Stimulated activated CD8-positive, alpha-beta memory T cell treated with anti-CD3 and anti-CD28 coated beads, Interleukin-15, amount 100 ng/mL, for 4 hours (primary cell): ENCODE measurements at places on chromosomes 6 and 20.
A peak's percentile ranks its signal among the peaks of the same experiment; 100 is the strongest.

DNA sequence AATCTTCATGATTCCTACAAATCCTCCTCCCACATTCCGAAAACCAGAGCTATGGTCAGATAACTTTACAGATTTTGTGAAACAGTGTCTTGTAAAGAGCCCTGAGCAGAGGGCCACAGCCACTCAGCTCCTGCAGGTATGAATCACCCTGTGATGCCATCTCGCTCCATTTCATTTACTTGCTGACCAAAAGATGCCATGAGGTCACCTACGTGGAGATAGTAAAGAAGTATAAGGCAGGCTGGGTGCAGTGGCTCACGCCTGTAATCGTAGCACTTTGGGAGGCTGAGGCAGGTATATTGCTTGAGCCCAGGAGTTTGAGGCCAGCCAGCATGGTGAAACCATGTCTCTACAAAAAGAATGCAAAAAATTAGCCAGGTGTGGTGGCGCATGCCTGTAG lies 30.9 kb downstream of the STK4 start:
- DNase-seq = no peak

GRCh38 chr20:37071481-37071911 lies 24.3 kb downstream of the RBL1 start:
- DNase-seq = peak; percentile 5

GRCh38 chr6:118705544-118706491 lies 54.4 kb upstream of the CEP85L start:
- DNase-seq = no peak

- no peak for DNase-seq
Measured at GRCh38 chr6:119980802-119981201, 631.2 kb upstream of the MAN1A1 start.

- DNase-seq = no peak
Measured at GRCh38 chr20:3660262-3661059, 2.7 kb downstream of the GFRA4 start.

- DNase-seq = no peak
Measured at GRCh38 chr6:137089305-137089704, 44.5 kb upstream of the IL20RA start.

DNA sequence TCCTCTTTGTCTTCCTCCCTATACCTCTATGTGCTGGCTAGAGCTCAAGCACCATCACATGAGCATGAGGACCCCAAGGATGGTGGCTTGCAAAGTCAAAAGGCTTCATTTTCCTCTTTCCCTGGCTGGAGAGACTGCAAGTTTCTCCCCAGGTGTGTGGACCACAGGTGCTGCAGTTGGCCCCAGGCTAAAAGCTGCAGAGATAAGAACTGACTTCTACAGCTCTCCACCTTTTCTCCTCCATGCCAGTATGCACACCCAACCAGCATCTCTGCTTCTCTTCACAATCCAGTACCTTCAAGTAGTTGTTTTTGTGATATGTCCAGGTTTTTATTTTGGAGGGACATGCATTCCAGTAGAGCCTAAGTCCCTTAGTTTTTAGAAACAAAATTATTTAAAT lies 29.1 kb downstream of the PRKN start:
- no peak for DNase-seq

DNA sequence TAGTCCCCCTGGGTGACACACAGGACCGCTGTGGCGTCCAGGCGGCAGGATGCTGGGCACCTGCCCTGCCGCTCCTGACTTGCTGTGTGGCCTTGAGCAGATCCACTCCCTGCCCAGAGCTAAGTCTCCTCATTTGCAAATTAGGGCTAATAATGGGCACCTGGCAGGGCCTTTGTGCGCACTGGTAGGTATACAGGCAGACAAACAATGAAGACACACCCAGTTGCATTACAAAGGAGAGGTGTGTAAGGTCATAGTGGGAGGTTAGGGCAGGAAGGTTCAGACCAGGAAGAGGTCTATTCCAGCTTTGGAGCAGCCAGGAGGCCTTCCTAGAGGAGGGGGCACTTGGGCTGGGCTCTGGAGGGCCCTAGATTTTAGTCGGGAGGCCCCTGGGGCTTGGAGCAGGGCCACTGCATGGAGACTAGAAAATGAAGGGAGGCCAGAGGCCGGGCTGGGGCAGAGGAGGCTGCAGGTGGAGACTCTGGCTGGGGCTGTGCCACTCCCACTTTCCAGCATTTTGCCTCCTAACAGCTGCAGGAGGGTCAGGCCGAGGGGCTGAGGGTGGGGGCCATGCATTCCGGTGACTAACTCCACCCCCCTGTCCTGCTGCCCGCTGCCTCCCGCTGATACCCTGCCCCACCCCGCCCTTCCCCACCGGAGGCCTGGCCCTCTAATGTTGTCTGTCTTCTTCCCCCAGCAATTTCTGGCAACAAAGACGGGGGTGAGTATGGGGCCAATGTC lies 28.5 kb downstream of the MYH7B start:
- DNase-seq = no peak

DNA sequence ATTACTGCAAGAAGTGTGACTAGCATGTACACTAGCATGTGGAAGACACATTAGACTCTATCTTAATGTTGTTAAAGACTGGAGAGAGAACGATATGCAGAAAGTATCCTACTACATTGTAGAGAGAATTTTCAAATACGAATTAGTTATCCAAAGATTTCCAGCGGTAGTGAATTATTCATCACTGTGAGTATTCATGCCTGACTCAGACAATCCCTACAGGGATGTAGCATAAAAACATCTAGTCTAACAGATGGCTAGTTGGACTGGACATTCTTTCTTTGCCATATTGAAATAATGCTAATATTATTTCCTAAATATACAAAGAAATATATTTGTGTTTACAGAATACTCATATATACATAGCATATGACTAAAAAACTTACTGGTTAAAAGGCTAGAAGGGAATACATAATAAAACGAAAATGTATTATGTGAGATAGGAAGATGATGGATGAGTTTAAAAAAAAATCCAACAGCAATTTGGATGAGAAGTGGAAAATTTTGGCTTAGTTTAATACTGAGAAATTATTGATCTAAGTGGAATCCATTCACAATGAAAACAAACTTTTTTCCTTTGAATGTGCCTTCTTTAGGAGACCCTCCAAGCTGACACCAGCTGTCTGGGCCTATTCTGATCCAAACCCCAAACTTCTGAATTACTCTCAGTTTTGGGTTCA lies 580.7 kb downstream of the RFPL4B start:
- DNase-seq = no peak

GRCh38 chr6:122412001-122412400 lies 12.5 kb downstream of the HSF2 start:
- DNase-seq = no peak

DNA sequence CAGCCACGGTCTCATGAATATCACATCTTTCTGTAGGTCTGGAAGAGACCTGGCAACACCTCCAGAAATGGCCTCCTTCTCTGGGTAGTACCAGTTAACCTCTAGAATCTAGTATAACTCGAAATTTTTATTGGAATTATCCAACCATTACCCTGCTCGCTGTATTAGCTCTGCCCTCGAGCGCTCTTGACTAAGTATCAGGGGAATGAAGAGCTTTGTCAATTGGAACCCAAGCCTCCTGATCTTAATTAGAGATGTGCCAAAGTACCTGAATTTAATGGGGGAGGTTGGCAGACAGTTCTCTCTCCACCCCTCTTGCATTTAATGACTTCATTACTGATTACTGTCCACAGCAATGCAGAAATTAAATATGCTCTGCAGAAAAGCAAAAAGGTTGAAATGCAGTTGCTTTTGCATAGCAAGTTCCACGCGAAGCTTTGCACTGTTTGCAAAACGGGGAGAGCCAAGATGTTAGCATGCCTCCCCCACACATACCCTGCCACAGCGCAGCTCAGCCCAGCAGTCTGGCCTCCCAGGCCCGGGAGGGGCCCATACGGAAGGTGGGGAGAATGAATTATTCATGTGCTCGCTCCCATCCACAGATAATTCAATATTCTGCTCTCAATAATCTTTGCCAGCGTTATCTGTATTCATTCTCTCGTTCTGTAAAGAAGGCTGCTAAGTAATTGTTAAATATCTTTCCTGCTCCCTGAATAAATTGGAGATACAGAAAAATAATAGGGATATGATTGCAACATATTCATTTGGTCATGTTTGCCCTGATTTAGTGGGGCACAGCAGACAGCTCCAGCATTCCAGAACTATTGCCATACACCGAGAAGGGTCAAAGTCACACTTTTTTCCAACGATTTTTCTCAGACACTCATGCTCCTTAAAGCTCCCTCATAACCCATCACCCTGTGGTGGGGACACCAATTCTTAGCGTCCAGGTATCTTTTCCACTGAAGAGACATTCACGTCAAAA lies 305.8 kb downstream of the CDH26 start:
- DNase-seq = no peak

- no peak for DNase-seq
Measured at GRCh38 chr6:141561154-141561553, 571.6 kb upstream of the GJE1 start.

DNA sequence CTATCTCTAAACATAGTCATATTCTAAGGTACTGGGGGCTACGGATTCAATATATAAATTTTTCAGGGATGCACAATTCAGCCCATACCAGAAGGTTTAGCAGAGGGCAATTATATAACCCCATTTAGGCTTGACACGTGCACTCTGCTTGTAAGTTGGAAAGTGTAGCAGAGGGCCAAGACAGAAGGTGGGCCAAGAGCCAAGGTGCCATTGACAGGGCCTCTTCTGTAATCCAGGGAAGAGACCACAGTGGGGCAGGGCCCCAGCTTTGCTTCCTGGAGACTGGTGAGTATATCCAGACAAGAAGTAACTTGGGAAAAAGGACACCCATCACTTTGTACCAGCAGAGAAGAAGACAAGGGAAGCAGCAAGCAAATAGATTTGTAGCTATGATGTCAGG lies 672.4 kb upstream of the MARCKS start:
- DNase-seq = no peak

DNA sequence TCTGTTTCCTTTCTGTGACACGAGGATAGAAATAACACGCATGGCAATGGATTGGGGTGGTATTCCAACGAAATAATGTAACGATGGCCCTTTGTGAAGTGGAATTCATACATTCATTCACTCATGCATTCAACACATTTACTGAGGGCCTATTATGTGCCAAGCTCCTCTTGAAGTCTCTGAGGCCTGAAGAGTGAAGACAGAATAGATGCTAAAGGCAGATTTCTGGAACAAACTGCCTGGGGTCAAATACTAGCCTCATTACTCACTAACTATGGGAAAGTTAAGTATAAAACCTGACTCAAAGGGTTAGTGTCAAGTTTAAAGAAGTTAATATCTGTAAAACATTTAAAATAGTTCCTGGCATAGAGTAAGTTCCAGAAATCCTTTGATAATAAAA lies 279.6 kb upstream of the SULF2 start:
- no peak for DNase-seq

DNA sequence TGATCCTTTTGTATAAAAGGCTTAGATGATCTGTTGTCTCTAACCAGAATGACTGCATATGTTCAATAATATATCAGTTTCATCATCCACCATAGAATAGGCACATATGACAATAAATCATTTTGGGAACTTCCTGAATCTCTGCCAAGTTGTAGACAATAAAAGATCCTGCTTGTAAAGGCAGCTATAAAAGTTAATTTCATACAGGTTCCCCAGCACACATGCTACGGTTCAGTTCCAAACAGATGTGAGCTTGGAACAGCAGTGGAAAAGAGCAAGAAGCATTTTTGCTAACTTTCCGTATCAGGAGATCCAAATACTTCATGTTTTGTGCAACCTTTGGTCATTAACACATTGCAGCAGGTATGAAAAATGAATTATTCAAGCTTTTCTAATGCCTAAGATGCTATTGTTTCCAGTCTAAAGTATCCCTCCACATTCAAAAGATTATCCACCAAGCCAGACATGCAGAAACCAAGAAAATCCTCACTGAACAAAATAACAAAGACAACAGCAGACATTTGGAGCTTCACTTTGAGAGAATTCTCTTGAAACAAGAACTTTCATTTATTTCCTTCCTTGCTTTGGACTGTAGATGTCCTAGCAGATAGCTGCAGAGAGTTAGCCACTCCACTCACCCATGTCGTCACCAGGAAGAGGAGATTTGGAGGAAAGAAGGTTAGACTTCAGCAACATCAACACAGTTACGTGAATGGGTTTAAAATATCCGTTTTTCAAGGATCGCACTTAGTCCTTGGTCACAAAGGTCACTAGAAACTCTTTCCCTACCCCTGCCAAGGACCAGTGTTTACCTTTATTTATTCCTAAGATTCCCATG lies 453.5 kb upstream of the JARID2 start:
- DNase-seq = no peak

DNA sequence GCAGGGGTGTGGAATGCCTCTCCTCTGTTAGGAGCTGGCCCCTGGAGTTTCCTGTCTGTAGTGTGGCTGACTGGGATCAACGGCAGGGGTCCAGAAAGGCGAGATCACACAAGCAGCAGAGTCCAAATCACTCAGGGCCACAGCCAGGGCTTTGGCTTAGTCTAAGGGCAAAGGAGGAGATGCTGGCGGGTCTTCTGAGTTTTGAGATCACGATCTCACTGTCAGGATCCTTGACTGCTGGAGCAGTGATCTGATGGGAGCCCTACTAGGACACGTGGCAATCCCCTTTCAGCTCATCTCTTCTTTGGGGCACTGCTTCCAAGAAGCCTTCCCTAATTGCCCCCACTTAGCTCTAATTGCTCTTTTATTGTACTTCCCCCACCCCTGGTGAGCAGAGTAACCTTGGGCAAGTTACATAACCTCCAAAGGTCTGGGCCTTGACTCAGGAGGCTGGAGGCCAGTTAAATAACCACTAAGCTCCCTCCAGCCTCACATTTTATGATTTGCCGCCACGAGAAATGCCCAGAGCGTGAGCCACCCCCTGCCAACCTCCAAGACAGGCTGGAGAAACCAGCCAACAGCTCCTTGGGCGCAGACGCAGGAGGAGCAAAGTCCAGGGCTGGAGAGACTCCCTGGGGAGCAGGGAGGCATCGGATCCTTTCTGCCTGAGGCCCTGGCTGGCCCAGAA lies 12.0 kb downstream of the KCNK5 start:
- DNase-seq = no peak

GRCh38 chr20:17606001-17606400 lies 36.1 kb downstream of the DSTN start:
- DNase-seq = no peak

DNA sequence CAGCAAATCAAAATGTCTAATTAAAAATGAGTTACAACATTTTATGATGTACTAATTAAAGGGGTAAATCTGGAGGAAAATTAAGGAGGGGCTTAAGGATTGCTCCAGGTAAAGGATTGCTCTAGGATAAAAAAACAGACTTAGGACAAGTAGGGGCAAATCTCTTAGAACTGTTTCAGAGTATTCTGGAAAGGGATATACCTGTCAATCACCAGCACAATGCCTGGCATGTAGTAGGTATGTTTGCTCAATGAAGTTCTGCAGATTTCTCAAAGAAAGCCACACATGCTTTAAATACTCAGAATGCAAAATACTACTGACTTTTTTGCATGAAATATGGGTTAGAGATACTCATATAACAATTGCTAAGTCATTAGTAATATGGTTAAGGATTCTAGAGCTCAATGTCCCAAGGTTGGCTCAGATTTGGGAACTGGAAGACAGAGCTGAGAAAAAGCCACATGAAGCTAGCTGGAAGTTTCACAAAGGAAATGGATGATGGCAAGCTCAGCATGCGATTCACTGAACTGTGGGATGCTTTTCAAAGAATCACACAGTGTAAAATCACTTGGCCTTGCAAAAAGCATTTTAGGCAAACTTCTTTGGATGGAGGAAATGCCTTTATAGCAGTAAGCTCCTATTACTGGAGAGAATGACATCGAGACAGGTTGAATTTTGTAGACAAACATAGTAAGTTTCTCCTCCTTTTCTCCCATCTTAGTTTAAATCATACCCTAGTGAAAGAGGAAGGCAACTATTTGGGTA lies 72.8 kb downstream of the MAP3K5 start:
- no peak for DNase-seq
